ENCODE measurements at places on chromosomes 13 and 19.

GRCh38 chr13:19838865-19839275 lies 24.6 kb downstream of the ZMYM5 start:
- DNase-seq: no peak

- no peak for DNase-seq
Measured at GRCh38 chr19:32895384-32895783, 25.8 kb upstream of the SLC7A9 start.

DNA sequence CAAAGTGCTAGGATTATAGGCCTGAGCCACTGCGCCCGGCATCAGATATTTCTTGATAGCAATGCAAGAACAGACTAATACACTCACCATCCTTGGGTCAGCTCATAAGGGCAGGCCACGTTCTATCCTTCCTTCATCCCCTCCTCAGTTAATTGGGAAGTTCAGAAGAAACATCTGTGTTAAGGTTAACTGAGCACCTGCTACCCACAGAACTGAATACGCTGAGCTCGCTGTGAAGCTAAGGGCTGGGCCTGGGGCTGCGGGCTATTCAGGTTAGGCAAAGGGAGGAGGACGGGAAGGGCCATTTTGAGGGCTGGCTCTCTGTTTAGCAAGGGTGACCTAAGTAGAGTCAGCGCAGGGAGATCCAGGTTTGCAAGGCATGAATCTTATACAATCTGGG lies 43.0 kb upstream of the UQCRFS1 start:
- DNase-seq: no peak

DNA sequence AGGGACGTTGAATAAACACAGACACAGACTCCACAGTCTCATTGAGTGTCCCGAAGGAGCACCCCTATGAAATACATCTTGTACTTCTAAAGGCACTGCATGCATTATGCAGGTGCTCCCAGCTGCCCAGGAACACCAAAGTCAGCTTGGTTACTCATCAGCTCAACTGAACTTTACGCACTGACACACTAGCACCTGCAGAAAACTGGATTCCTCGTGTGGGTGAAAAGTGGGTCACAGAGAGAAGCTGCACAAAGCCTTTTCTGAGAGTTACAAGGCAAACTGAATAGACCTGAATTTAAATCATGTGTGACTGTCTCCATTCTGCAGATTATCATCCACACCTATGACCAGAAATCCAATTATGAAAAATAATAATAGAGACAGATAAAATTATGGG lies 527.5 kb upstream of the NBEA start:
- no peak for DNase-seq

- DNase-seq: no peak
Measured at GRCh38 chr13:108733022-108733560, 103.7 kb downstream of the MYO16 start.

- no peak for DNase-seq
Measured at GRCh38 chr13:52348983-52349780, 56.8 kb downstream of the THSD1 start.

DNA sequence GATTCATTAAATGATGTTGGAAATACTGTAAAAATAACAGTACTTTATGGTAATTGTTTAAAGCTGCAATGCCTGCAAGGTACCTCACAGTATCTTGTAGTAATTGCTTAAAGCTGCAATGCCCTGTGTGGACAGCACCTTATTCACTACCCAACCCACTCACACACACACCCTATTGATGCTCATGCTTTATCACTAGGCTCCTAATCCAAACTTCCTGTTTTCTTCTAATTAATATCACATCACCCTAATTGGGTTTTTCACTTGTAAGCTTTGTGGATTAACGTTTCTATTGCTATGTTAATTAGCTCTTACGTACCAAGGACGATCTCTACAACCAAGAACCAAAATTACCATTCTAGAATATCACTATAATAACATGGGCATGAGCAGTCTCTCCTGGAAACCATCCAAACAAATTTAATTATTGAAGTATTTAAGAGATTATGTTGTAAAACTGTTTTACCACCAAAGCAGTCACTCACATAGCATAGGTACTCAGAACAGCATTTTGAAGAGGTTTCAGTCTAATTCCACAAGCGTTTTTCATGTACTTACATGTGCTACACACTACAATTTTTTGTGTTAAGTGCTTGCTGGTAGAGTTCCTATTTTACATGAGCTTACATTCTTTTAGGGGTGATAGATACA lies 303.8 kb downstream of the PCDH9 start:
- DNase-seq: no peak

DNA sequence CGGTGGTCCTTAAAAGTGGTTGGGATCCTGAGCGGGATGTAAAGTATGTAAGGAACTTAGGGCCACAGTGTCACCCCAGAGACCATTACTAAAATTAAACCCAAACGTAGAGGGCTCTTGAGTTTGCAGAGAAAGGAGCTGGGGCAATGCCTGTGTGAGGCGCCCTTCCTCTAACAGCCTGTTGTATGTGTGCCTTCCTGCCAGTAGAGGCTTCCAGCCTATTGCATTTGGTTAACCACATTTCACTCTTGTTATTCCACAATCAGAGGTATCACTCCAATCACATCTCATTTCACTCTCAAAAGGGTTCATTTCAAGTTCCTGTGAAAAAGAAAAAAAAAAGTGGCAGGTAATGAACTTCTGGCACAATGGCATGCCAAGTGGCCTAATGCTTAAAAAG lies 29.4 kb downstream of the DIAPH3 start:
- no peak for DNase-seq

DNA sequence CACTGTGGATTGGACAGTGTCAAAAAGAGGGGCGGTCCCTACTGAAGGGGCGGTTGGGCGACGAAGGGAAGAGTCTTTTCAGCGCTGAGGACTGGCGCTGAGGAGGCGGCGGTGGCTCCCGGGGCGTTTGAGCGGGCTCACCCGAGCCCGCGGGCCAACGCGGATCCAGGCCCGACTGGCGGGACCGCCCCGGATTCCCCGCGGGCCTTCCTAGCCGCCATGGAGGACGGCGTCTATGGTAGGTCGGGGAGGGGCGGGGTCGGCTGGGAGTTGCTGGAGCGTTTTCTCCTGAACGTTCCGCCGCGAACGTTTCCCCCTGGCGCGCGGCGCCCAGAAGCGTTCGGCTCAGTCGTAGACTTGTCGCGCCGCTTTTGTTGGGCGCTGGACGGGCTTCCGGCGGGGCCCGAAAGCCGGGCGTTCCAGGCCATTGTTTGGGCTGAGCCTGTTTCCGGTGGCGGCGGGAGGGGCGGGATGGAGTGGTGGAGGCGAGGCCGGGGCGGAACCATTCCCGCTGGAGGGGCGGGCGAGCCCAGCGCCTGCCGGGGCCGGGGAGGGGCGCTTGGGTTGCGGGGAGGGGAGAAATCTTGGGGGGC lies at the start of gene CYTH2:
CYTH2 (plus strand) TSS at position 81 of the 593 bp plus-strand sequence; CDS start at position 220, 139 bp downstream.
- peak; percentile 31 for DNase-seq

- DNase-seq: no peak
Measured at GRCh38 chr13:53499576-53500133, 471.0 kb downstream of the OLFM4 start.

DNA sequence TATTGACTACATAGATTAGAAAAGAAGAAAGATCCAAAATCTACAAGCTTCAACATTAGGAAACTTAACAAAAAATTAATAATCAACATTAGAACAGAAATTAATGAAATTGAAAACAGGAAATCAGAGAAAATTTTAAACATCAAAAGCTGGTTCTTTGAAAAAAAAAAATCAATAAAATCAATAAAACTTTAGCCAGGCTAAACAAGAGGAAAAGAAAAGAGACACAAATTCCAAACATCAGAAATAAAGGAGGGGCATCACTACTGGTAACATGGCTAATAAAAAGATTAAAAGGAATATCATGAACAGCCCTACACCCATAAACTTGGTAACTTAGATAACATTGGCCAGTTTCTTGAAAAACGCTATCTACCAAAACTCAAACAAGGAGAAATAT lies 110.2 kb downstream of the ATP11A start:
- no peak for DNase-seq

- no peak for DNase-seq
Measured at GRCh38 chr19:41546386-41546789, 29.6 kb upstream of the CEACAM21 start.

DNA sequence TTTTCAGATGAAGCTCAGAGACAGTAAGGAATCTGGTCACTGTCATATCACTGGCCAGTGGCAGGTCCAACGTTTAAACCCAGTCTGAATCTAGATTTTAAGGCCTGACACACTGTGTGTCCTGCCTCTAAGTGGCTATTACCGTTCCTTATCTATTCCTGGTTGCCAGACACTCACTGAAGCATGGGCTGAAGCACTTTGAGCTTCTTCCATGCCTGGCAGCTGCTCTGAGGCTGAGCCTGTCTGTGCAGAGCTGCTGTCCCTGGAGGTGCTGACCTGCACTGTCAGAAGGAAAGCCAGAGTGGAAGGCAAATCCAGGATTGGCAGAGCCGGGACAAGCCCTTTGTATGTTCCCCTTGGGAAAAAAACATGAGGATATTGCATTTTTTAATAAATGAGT lies 109.2 kb upstream of the SLC7A1 start:
- DNase-seq: no peak

DNA sequence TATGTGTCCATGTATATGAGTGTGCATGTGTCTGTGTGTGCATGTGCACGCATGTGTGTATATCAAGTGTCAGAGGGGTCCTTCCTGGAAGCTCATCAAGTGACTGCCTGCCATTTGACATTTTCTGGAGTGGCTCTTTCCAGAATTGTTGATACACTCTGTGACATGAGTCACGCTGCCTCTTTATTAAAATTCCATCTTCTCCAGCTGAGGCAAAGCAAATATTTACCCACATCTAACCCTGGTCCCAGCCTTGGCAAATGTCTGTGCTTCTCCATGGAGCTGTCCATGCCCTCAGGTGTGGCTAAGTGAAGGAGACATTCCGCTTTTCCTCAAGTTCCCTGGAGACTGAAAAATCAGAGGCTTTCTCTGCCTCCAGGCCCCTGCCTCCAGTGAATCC lies 88.2 kb upstream of the MBNL2 start:
- DNase-seq: no peak

DNA sequence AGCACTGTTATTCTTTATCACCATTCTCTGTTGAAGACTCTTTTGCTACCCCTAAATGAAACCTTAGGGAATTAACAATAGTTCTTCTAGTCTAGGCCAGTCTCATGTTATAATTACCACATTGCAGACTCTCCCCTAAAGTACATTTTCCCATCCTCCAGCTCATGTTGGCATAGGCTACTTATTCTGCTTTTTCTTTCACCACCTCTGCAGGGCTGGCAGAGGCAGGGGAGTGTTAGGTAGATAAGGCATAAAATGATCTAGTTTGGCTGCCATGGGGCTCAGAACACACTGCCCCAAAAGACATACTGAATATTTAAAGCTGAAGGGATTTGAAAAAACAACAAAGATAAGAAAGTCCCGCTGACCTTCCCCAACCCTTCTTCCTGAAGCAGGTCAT lies 82.7 kb upstream of the RFC3 start:
- no peak for DNase-seq

DNA sequence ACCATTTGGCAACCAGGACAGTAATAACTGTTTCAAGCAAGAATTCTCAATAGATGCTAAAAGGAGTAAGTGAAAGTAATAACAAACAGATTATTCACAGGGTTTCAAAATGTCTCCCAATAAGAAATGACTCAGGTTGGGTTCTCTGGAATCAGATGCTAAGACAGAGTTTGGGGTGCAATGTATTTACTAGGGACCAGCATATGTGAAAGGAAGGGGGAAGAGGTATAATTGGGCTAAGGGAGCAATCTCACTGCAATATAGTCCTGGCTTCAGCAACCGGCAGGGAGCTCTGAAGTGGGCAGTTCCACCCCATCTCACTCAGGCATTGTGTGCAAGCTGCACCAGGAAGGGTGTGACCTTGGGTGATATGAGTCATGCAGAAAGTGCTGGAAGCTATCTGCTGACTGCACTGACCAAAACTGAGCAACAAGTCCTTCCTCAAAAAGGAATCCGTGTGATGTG lies 23.4 kb downstream of the ZDHHC20 start:
- DNase-seq: no peak
